ENCODE measurements at places on chromosomes 1 and 21. TPM values are rescaled to one million over a fixed set of nuclear protein-coding genes. Genes with fewer than 3 reads are reported as not detected.

DNA sequence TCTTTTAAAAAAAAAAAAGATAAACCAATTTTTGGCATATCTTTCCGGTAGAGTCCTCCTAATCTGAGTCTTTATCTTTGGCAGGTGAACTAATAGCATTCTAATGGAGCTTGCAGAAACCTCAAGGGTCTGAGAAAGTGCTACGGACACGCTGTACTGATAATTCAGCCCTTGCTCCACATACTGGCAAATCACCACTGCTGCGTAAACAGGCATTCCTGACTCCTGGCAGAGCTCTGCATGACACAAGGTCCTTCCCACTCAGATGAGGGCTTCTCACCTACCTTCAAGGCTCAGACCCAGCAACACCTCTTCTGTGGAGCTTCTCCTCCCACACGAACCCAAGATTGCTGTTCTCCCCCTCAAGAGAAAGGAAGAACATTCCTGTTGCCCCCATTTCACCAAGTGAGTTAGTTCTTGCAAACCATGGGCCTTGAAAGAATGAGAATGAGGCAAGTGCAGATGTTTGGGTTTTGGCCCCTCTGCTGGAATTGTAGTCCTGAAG lies 48.0 kb downstream of the LYST start:
- no peak for DNase-seq

DNA sequence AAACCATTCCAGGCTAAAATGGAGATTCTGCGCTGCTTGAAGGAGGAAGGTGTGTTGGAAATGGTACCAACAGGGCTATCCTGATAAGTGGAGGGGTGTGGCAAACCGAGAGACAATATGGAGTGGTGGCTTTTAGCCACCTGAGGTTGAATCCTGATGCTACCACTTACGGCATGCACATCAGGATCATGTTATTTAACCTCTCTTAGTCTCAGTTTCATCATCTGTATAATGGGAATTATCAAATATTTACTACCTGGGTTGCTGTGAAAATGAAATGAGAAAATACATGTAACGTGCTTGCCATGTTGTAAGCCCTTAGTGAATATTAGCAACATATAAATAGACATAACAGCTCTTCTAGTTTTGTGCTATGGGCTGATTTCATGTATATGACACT lies 117.1 kb downstream of the TBX19 start:
- peak; percentile 7 for DNase-seq

GRCh38 chr1:228837817-228838716 lies 102.8 kb downstream of the RHOU start:
- no peak for DNase-seq

- DNase-seq = no peak
Measured at GRCh38 chr1:28328228-28328648, 602 bp upstream of the MED18 start.

- no peak for DNase-seq
Measured at GRCh38 chr1:206937425-206937824, 8.8 kb downstream of the PIGR start.

DNA sequence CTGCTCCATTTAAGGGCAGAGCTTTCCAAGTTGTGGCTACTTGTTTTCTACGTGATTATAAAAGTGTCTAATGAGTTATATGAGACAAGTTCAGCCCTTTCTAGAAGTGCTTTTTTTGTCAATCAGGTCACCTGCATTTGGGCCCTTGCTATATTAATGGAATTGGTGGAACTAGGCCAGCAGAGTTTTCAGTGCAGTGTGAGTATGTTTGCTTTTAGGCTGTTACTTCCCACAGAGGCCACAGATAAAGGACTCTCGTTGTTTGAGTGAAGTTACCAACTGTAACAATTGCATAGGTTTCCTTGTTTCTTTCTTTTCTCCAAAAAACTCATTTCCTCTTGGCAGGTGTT lies 10.9 kb downstream of the SMAP2 start:
- DNase-seq = no peak

DNA sequence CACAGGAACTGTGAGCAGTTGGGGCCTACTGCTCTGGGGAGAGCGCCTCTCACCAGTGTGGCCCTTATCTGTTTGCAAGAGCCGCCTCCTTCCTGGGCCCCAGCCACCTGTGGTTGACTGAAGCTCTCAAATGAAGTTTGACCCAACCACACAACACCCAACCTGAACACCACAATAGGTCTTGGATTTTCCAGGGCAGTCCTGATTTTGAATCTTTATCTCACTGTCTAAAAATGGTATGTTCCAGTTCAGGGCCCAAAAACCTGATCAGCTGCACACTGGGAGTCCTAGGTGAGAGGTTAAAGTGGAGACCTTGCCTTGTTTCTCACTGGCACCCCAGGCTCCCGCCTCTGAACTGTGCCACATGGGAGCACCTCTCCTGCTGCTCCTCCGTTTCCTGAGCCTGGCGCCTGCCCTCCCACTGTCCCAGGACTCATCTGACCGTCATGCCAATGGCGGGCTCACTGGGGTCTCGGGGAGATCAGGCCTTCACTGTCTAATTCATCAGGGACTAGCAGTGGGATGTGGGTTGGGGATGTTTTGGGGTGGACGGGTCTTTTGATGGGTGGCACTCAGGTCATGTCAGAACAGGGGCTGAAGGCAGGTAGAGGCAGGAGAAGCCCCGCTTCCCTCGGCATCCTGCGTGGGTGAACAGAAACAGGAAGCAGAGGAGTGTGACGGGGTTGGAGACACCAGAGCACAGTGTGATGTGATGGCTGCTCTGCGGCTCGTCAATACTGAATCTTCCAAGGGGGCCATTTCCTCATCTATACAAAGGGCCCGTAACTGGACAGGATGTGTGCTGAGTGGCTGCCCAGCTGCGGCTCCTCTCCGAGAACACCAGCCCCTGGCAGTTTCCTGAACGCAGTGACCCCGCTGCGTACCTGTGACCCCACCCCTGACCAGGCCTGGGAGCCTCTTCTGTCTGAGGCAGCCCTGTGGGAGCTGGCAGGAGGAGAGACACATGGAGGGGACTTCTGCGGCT lies 59.6 kb upstream of the ITPKB start:
- DNase-seq = no peak

EPHA10 gene
- total RNA-seq = 0.17 TPM

C1orf210 gene
- not detected for total RNA-seq

USP21 gene
- total RNA-seq = 13.3 TPM

LCE3D gene
- total RNA-seq = not detected

TDRD5 gene
- not detected for total RNA-seq

All from esophagus muscularis mucosa (tissue), 4 donors.